ENCODE measurements at places on chromosomes 3 and 15. TPM values are rescaled to one million over a fixed set of nuclear protein-coding genes. Genes with fewer than 3 reads are reported as not detected.

GOLGA8A gene
- total RNA-seq, result 63.7 TPM

ZFYVE19 gene
- 39.8 TPM for total RNA-seq

SERINC4 gene
- 3.9 TPM for total RNA-seq

ARGFX gene
- total RNA-seq, result not detected

SLC24A5 gene
- total RNA-seq, result not detected

GOLGA6L4 gene
- 3.6 TPM for total RNA-seq

CAPN3 gene
- total RNA-seq, result 15.1 TPM

VGLL3 gene
- 55.5 TPM for total RNA-seq

XYLB gene
- 4.9 TPM for total RNA-seq

LPCAT4 gene
- total RNA-seq, result 12.5 TPM

RPL15 gene
- total RNA-seq, result 2,276 TPM

LRRC2 gene
- total RNA-seq, result 0.45 TPM

ACTC1 gene
- 9.6 TPM for total RNA-seq

MKRN3 gene
- total RNA-seq, result not detected

CPN2 gene
- not detected for total RNA-seq
